Kidney (tissue), 22 donors: ENCODE measurements at places on chromosomes 7 and 10. TPM values are rescaled to one million over a fixed set of nuclear protein-coding genes. Genes with fewer than 3 reads are reported as not detected.

- no peak for DNase-seq
Observed at GRCh38 chr10:60073397-60073780, 167.0 kb upstream of the CCDC6 start.

- no peak for DNase-seq
Observed at GRCh38 chr10:133173860-133174640, 14.0 kb downstream of the KNDC1 start.

GRCh38 chr10:37854626-37855025 is 2.8 kb downstream of the ZNF248 start:
- DNase-seq = no peak

DNA sequence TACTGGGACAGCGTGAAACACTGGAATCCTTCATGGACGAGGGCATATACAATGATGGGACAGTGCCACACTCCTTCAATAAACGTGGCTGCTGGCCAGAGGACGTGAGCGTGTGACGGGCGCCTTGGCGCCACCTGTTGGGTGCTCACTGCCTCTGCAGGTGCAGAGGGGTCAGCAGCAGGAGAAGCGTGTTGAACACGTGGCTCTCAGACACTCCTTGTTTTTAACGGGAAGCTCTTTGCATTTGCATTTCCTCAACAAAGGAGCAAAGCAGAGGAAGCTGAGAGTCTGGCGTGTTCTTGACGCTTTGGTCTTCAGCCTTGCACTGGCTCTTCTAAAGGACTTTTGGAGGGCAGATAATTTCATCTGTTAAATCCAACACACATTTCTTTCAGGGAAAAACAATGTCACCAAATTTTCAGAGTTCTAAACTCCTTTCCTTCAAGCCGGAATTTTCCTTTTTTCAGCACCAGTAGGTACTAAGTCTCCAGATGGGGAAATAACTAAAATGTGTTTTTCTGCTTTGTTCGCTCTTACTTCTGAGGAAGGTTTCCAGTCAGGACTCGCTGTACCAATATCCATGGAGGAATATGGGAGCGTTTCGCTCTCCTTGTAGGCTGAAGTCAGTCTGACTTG is 2.9 kb upstream of the GET4 start:
- DNase-seq = peak; percentile 77

- DNase-seq = no peak
Observed at GRCh38 chr10:111370101-111370500, 293.3 kb downstream of the ADRA2A start.

GHRHR gene
- polyA plus RNA-seq = 0.75 TPM

DNA sequence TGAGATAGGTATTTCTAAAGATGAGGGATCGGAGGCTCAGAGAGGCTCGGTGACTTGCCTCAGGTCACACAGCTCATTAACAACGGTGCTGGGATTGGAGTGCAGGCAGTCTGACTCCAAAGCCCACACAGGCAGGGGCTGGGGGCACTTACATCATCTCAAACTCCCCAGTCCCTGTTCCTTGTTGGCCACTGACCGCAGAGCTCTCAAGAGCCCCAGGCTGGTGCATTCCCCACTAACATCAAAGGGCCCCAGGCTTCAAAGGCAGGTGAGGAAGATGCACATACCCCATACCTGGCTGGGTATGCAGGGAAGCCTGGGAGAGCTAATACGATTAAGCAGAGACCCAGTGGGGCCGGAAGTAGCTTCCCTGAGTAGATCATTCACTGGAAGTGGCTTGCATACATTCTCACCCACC is 13.7 kb upstream of the NODAL start:
- DNase-seq = no peak
